Right renal pelvis (tissue), 4 donors: ENCODE measurements at places on chromosomes 3 and 15.

DNA sequence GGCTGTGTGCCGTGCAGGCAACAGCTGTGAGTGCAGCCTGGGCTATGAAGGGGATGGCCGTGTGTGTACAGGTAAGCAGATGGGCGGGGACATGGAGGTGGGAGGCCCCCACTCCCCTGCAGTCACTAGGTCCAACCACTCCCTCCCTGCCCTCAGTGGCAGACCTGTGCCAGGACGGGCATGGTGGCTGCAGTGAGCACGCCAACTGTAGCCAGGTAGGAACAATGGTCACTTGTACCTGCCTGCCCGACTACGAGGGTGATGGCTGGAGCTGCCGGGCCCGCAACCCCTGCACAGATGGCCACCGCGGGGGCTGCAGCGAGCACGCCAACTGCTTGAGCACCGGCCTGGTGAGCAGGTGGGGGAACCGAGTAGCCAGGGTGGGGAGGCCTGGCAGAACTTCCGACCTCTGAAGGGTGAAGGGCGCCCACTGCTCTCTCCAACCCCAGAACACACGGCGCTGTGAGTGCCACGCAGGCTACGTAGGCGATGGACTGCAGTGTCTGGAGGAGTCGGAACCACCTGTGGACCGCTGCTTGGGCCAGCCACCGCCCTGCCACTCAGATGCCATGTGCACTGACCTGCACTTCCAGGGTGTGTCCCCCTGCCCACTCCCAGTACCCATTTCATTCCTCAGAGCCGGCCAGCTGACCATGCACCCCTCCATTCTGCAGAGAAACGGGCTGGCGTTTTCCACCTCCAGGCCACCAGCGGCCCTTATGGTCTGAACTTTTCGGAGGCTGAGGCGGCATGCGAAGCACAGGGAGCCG, 11.6 kb downstream of the NT5DC2 start:
- no peak for DNase-seq

- DNase-seq = peak; percentile 52
Measured at GRCh38 chr15:57505949-57506391, 85.7 kb upstream of the MYZAP start.

GRCh38 chr3:63980830-63981498, 42.3 kb downstream of the PSMD6 start:
- DNase-seq = no peak

- no peak for DNase-seq
Measured at GRCh38 chr15:90869601-90870353, 1.4 kb downstream of the FURIN start.

DNA sequence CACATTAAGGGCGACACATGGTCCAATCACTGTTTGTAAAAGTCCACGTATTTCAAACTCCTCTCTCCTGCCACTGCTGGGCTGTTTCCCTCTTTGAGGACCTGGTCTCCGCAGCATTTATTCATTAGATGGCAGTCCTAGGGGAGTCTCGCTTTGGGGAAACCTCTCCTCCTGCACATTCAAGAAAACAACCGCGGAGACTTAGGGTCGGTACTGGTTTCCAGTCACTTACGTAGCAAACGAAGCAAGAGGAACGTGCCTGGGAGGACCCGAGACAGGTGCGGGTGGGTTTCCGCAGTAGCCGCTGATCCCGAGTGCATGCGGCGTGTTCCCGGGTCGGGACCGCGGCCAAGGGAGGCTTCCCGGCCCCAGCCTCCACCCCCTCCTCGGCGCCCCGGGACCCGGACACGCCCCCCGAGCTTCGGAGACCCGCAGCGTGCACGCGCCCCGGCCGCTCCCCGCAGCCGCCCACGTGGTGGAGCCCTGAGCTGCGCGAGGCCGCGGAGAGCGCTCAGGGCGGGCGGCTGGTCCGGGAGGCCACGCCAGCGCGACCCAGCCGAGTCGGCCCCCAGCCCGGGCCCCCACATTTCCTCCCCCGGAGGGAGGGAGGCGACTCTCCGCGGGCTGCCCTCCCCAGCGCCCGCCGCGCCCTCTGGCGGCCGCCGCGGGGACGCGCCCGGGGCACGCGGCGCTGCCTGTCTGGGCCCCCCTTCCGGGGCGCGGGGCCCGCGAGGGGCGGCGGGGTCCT, 1.1 kb upstream of the IGF1R start:
- DNase-seq = no peak

DNA sequence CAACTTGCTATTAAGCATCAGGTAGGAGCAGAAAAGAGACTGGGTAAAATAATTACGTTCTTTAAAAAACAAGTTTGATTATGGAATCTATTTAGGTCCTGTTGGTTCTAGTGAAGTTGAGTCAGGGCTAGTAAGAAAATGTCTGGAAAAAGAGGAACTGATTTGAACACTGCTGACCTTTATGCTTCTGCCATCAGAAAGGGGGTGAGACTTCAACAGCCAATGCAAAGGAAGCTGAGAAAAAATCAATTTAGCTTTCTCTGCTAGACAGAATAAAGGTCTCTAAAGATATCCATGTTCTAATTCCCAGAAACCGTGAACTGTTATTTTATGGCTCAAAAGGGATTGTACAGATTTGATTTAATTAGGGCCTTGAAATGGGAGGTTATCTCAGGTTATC, 157.5 kb downstream of the ROBO2 start:
- DNase-seq = no peak

GRCh38 chr15:70856177-70856883, 2.4 kb upstream of the LARP6 start:
- DNase-seq = no peak

GRCh38 chr3:52784931-52785590, 7.7 kb downstream of the ITIH1 start:
- DNase-seq = no peak

DNA sequence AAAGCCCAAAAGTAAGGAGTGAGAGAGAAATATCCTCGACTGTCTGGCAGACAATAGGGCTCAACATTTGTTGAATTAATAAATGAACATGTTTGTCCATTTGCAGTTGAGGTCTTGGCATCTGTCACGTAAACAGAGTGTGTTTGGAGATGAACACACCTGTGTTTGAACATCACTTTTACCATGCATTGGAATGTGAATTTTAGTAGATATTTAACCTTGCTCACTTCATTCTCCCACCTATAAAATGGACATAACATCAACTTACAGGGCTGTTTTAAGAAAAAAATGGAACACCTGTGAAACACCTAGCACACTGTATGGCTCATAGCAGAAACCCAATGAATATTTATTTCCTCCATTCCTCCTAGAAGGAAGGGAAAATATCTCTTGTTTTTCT, 204.8 kb downstream of the KCNMB2 start:
- no peak for DNase-seq

GRCh38 chr3:128254066-128254590, 100.8 kb downstream of the EEFSEC start:
- no peak for DNase-seq

DNA sequence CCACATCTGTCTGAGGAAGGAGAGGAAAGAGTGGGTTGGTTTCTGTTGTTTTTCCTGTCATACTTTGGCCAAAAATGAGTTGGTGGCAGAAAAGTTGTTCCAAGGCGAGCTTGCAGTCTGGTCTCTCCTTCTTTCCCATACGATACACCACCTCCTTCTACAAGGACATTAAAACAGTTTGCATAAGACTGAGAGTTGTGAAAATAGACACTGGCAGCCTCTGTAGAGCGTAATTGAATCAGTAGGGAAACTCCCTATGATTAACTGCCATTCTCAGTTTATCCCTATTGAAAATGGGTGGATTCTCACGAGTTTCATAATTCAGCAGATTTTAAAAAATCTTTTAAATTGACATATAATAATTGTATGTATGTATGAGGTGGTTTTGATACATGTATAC, 3.7 kb upstream of the LSG1 start:
- no peak for DNase-seq

GRCh38 chr15:94370936-94371285, 139.6 kb downstream of the MCTP2 start:
- no peak for DNase-seq

DNA sequence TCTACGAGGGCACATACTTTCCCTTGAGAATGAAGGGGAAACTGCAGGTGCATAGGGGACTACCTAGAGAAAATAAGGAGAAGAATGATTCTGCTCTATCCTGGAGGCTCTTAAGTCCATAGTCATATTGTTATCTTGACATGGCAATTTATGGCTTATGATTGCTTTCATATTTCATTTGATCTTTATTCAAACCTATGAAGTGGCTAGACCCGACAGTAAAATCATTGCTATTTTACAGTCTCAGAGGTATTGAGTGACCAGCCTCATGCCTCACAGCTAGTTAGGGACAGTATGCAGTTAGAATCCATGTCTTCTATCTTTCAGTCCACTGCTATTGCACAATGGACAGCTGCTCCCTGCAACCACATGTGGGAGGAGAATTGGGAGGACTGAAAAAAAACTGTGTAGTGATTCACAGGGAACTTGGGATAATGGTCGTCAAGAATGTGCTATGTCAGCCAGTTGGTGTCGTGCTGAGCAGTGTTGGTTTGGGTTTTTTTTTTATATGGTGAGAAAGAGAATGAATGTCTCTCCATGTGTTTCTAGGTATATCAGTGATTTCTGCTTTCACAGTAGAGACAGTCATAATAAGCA, 63.2 kb upstream of the SPPL2A start:
- peak; percentile 11 for DNase-seq
